ENCODE measurements at places on chromosomes 1 and 21. TPM values are rescaled to one million over a fixed set of nuclear protein-coding genes. Genes with fewer than 3 reads are reported as not detected.

PLEKHG5 gene
- 4.4 TPM for total RNA-seq

AVPR1B gene
- total RNA-seq = not detected

NBPF4 gene
- total RNA-seq = not detected

CLCA4 gene
- total RNA-seq = not detected

OR6N1 gene
- not detected for total RNA-seq

LSS gene
- 321 TPM for total RNA-seq

PARS2 gene
- total RNA-seq = 3.6 TPM

SAMD13 gene
- 1.2 TPM for total RNA-seq

SPRR2G gene
- total RNA-seq = not detected

PADI3 gene
- total RNA-seq = not detected

LDLRAD2 gene
- 0.29 TPM for total RNA-seq

TEKT2 gene
- total RNA-seq = 0.15 TPM

PM20D1 gene
- under 0.01 TPM for total RNA-seq

CAMK2N1 gene
- total RNA-seq = 36.7 TPM

KPRP gene
- total RNA-seq = not detected

OR2T33 gene
- total RNA-seq = not detected

TMEM82 gene
- total RNA-seq = not detected

SERTAD4 gene
- 0.29 TPM for total RNA-seq

Measured in smooth muscle cell of trachea (primary cell).